NCI-H2029 (cell line): ENCODE measurements at places on chromosomes 4 and X.
A peak's percentile ranks its signal among the peaks of the same experiment; 100 is the strongest.

DNA sequence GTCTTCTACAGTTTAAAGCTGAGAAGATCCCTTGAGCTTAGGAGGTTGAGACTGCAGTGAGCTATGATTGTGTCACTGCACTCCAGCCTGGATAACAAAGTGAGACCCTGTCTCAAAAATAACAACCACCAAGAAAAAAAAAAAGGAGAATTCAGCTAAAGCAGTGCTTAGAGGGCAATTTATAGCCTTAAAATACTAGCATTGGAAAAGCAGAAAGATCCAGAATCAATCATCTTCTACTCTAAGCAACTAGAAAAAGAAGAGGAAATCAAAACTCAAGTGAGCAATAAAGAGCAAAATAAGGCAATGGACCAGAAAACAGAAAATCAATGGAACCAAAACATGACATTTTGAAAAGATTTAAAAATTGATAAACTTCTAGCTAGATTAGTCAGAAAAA, 639 bp upstream of the PI4K2B start:
- DNase-seq, result no peak

DNA sequence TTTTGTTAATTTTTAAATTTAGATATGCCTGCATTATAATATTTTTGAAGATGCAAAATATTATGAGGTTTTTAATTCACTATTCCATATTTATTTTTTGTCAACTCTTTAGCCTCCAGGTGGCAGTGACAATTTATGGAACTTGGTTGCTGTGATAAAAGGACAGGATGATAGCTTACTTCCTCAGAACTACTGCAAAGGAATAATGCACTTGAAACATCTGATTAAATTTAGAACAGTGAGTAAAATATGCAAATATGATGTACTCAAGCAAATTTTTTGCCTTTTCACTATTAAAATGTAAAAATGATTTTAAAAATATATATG, 45.1 kb downstream of the SPATA4 start:
- DNase-seq, result peak; percentile 1

DNA sequence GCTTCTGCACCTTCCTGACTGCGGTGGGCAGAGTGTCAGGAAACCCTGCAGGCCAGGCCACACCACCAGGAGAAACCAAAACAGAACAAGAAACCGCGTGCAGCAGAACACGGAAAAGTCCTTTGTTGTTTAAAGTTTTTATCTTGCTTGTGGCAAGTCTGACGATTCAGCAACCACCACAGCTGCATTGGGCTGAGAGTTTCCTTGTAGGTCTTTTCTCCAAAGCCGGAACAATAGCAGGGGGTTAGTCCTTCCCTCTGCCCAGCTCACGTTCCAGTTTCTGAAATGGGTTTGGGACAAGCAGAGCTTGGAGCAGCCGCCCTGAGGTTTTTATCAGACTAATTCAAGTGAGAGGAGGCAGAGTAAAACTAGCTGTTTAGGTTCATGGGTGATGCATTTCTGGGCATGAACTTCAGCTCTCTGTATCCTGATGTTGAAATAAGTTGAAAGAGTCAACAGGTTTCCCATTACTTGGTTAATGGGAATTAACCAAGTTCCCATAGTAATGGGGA, 216.9 kb downstream of the PTTG2 start:
- no peak for DNase-seq

DNA sequence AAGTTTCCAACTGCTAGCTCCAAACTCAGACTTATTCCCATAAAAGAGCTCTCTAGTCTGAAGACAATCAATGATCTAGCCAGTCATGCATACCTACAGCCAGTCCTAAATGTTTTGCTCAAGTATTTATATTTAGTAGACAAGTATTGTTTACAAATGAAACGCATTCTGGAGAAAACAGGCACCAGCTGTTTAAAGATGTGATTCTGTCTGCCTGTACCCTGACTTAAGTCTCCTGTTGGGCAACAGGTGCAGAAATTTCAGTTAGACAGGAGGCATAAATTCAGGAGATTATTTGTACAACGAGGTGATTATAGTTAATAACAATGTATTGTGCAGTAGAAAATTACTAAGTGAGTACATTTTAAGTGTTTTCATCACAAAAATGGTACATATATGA, 28.9 kb downstream of the LNX1 start:
- DNase-seq, result no peak

GRCh38 chr4:8653326-8654000, 60.9 kb downstream of the CPZ start:
- DNase-seq, result no peak

DNA sequence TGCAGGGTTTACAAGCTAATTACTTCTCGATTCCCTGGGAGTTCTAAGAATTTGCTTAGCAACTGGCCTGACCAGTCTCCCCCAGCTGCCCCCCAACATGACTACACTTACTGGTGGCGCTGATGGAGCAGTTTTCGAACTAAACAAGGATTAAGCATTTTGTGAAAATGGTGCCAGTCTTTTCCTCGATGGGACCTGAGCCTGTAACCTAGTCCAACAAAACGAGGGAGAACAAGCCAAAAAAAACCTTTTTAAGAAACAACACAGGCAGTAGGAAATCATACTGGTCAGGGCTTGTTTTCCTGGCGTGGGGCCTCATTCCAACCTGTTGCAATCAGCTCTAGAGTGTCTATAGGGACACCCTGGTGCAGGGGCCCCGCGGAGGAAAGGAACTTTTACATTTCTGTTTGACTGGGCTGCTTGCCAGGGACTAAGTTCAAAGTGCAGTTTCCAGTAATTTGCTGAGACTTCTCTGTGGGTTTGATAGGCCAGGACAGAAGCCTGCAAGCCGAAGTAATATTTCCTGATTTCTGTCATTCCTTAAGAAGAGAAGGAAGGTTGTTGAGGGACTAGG, 158.7 kb downstream of the SPRY1 start:
- DNase-seq, result no peak

- no peak for DNase-seq
Observed at GRCh38 chr4:138677748-138678147, 337.8 kb upstream of the NOCT start.

DNA sequence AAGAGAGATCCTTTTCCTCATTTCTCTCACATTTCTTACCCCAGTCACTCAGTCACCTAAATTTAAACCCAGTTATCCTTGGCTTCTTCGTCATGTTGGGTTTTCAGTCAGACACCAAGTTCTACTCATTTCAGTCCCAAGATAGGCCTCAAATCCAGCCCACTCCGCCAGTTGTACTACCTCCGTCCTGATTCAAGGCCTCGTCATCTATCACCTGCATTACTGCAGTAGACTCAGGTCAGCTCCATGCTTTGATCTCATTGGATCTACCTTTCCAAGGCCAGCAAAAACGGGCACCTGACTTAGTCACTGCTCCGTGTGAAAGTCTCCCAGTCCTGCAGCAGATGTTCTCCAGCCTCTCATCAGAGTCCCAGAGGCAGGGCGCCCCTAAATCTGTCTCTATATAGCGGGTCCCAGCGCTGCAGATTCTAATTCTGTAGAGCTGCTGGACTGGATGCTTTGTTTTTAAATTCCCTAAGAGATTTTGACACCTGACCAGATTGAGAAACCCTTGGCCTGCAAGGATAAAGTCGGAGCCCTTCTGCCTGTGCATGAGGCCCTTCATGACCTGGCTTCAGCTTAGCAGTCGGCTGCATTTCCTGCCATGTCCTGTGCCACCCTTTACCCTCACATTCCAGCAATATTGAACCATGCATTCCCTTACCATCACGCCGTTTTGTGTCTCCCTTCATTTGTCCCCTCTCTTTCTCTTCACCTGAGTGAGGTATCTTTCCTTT, 53.7 kb downstream of the ZFX start:
- no peak for DNase-seq

DNA sequence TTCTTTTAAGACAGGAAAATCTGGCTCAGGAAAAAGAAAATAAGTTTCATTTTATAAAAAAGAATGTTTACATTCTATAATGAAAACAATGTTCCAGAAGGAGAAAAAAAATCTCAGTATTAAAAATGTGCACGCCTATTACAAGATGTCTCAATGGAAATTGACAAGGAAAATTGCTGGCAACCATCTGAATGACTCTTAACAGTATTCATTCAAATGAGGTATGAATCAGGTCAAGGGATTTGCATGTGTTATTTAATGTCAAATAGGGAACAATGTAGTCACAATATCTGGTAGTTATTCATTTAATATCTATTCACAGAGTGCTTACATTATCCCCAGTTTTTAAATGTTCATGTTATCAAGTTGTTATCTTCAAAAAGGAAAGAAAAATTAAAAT, 208.4 kb upstream of the TRAM1L1 start:
- DNase-seq, result no peak

- no peak for DNase-seq
Observed at GRCh38 chr4:177740563-177740962, 298.3 kb upstream of the AGA start.

- no peak for DNase-seq
Observed at GRCh38 chr4:87174672-87175071, 45.7 kb downstream of the KLHL8 start.

DNA sequence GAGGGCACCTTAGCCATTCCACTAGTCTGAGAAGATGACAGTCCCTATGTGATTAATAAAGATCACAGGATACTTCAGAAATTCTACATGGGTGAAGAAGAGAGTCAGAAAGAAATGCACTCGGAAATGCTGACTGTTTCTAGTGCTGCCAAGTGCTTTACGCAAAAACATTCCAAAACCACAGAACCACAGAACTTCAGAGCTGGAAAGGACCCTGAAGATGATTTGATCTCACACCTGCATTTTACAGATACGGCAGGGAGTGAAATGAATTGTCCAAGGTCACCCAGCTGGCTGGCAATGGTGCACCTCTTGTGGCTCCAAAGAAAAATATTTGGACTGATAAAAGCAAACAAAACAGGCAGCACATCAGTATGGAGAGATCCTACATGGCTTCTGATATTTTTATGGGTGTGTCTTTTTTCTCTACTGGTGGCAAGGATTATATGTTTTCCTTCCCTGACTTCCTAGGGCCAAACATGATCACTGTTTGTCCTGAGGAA, 115.9 kb downstream of the MAML3 start:
- no peak for DNase-seq

- no peak for DNase-seq
Observed at GRCh38 chr4:70110917-70111316, 43.1 kb upstream of the PRR27 start.

DNA sequence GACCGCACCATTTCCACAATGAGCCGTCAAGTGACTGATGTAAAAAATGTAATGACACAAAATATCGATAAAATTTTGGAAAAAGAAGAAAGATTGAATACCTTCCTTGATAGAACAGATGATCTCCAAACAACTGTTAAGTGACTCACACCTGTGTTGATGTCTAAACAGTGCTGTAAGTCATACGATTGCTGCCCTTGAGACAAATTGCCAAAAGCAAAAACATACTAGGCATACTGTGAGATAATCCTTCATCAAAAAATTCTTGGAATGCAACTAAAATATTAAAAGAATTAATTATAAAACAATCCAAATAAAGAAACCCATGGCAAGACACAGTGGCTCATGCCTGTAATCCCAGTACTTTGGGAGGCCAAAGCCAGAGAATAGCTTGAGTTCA, 53.4 kb downstream of the HNRNPD start:
- DNase-seq, result no peak

GRCh38 chr4:59969909-59970308, 1230.2 kb upstream of the ADGRL3 start:
- no peak for DNase-seq

DNA sequence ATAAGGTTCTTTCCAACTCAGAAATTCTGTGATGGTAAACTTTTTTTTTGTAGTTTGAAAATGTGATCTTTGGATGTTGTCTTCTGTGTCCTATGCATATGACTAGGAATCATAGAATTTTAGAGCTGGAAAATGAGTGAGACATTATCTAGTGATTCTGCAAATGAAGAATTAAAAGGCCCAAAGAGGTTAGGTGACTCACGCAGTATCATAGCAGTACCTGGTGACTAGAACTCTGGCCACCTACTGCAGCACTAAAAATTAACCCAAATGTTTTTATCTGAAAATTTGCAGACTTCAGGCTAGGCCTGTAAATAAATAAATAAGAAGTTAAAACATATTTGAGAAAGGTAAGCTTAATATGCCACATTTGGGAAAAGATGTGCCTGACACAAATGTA, 52.8 kb downstream of the NFKB1 start:
- no peak for DNase-seq

DNA sequence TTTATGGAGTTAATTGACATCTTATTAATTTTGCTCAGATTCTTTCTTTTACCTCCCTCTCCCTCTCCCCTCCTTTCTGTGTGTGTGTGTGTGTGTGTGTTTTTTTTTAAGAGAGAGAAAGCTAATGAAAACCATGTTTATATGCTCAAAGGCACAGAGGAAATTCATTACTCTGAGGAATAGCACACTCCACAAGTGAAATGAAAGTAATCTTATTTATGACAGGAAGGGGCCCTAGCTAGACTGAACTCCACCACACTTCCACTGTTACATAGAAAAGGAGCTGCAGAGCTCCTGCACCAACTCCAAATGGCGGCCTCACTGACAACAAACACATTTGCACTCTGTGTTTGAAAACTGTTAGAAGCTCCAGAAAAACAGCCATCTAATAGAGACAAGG, 150.6 kb downstream of the RASL11B start:
- DNase-seq, result no peak

DNA sequence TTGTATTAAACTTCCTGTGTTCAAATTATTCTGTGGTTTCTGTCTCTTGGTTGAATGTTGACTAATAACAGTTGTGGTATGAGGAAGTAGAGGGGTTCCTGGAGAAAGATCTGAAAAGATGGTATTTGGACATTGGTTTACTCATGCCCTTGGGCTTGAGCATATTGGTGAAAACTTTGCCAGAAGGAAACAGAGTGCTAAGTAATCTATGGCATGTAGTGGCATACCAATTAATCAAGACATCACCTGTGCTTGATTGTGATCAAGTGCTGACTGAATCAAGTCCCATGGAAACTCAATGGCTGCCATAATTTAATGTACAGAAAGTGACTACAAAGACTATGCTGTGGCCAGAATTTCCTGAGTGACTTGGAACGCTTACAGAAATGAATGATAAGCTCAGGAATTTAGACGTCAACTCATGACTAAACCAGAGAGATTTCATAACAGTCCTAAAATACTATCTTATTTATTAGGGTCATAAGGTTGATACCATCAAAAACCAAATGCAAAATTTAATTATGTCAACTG, 2062.9 kb downstream of the ARAP2 start:
- DNase-seq, result no peak

- DNase-seq, result no peak
Observed at GRCh38 chr4:8082517-8083055, 76.0 kb downstream of the ABLIM2 start.

DNA sequence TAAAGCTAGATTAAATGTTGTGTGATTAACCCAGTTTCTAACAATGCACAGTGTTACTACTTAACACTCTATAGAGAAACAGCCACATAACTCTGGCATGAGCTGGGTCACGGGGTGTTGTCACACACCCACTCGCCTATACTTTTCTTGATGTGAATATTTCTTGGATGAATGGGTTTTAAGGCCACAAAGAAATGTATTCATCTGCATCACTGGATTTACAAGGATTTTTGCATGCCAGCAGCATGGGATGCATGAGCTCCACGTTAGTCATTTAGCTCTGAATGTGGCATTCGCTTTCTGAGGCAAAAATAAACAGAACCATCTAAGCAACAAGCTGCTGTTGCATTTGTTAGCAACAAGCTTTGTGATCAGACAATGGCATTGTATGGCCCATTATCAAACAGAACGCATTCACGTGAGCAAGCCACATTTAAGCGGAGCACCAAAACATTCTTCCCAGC, 89.7 kb downstream of the LRP2BP start:
- no peak for DNase-seq
